ENCODE measurements at places on chromosomes 1 and 21. TPM values are rescaled to one million over a fixed set of nuclear protein-coding genes. Genes with fewer than 3 reads are reported as not detected.
A peak's percentile ranks its signal among the peaks of the same experiment; 100 is the strongest.

Gene CNIH3
- total RNA-seq = 0.21 TPM

GRCh38 chr1:215119719-215120365, 37.3 kb downstream of the KCNK2 start:
- no peaks in the 10 kb centered on the region for H3K27me3 ChIP-seq
- H3K27ac ChIP-seq = no peak overlapping the region
- DNase-seq = no peak

DNA sequence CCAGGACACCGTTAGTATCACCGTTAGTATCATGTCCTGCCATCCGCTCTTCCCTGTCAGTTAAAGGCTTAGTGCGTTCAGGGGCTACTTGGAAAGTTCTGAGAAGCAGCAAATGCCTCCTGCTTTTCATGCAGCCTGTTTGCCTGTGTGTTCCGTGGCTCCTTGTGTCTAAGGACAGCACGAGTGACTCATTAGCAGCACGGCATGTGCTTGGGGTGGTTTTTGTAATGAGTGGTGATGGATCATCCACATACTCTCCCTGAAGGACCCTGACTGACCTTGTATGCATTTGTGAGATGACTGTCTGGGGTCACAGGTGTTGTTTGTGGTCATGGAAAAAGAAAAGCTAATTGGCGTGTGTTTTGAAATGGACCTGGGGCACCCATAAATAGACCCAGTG, 221.9 kb downstream of the PBX1 start:
- no peak overlapping the region for H3K4me3 ChIP-seq
- peak overlapping the region; percentile 3 for H3K27ac ChIP-seq
- peaks cover 14% of the 10 kb centered on the region for H3K4me1 ChIP-seq
- H3K36me3 ChIP-seq = no peaks in the 10 kb centered on the region
- H3K27me3 ChIP-seq = no peaks in the 10 kb centered on the region
- no peak for DNase-seq

Gene TP73
- not detected for total RNA-seq

DNA sequence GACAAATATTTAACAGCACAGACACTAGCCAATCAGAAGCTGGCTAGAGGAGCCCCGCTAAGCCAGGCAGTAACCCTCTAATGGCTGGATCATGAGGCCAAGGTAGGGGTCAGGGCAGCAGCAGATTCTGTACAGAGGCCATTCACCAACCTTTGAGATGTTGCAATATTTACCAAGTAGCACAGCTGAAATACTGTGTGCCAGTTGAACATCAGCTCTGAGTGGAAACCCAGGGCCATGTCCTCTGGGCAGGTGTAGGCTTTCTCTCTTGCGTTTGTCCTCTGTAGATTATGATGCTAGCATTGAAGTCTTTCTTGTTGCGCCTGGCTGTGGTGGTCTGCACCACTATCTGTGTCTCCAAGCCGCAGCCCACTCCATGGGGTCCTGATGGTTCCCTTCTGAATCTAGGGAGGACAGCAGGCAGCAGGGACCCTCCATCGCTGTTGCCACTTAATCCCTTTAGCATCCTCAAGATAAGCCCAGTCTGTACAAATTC, 2.5 kb upstream of the COG2 start:
- peaks cover 25% of the 10 kb centered on the region for H3K4me1 ChIP-seq
- H3K27me3 ChIP-seq = no peaks in the 10 kb centered on the region
- H3K4me3 ChIP-seq = no peak overlapping the region
- DNase-seq = no peak
- H3K36me3 ChIP-seq = no peaks in the 10 kb centered on the region
- H3K27ac ChIP-seq = no peak overlapping the region

- H3K36me3 ChIP-seq = no peaks in the 10 kb centered on the region
- no peaks in the 10 kb centered on the region for H3K27me3 ChIP-seq
- H3K27ac ChIP-seq = no peak overlapping the region
- no peak overlapping the region for H3K4me3 ChIP-seq
Observed at GRCh38 chr1:46097149-46097472, 35.3 kb downstream of the PIK3R3 start.

- DNase-seq = no peak
- H3K4me3 ChIP-seq = no peak overlapping the region
- H3K36me3 ChIP-seq = no peaks in the 10 kb centered on the region
- H3K4me1 ChIP-seq = no peaks in the 10 kb centered on the region
- no peak overlapping the region for H3K27ac ChIP-seq
Observed at GRCh38 chr1:48236716-48237470, 14.4 kb downstream of the SLC5A9 start.

Gene HPCAL4
- total RNA-seq = not detected

Gene CFHR2
- total RNA-seq = not detected

GRCh38 chr1:94514095-94514727, 27.3 kb downstream of the F3 start:
- H3K36me3 ChIP-seq = no peaks in the 10 kb centered on the region
- no peak overlapping the region for H3K27ac ChIP-seq
- no peaks in the 10 kb centered on the region for H3K27me3 ChIP-seq
- H3K4me3 ChIP-seq = no peak overlapping the region
- DNase-seq = no peak

- H3K27me3 ChIP-seq = no peaks in the 10 kb centered on the region
- peak overlapping the region; percentile 93 for H3K4me3 ChIP-seq
- H3K36me3 ChIP-seq = peaks cover 40% of the 10 kb centered on the region
Observed at GRCh38 chr1:150578272-150579109, 919 bp downstream of the MCL1 start.

- no peak overlapping the region for H3K27ac ChIP-seq
- H3K4me3 ChIP-seq = no peak overlapping the region
- H3K36me3 ChIP-seq = no peaks in the 10 kb centered on the region
Observed at GRCh38 chr21:35840197-35840799, 220.0 kb downstream of the SETD4 start.

- DNase-seq = no peak
- H3K27me3 ChIP-seq = no peaks in the 10 kb centered on the region
- no peaks in the 10 kb centered on the region for H3K4me1 ChIP-seq
- H3K36me3 ChIP-seq = no peaks in the 10 kb centered on the region
- no peak overlapping the region for H3K27ac ChIP-seq
Observed at GRCh38 chr1:3678361-3679097, 26.2 kb downstream of the TP73 start.

DNA sequence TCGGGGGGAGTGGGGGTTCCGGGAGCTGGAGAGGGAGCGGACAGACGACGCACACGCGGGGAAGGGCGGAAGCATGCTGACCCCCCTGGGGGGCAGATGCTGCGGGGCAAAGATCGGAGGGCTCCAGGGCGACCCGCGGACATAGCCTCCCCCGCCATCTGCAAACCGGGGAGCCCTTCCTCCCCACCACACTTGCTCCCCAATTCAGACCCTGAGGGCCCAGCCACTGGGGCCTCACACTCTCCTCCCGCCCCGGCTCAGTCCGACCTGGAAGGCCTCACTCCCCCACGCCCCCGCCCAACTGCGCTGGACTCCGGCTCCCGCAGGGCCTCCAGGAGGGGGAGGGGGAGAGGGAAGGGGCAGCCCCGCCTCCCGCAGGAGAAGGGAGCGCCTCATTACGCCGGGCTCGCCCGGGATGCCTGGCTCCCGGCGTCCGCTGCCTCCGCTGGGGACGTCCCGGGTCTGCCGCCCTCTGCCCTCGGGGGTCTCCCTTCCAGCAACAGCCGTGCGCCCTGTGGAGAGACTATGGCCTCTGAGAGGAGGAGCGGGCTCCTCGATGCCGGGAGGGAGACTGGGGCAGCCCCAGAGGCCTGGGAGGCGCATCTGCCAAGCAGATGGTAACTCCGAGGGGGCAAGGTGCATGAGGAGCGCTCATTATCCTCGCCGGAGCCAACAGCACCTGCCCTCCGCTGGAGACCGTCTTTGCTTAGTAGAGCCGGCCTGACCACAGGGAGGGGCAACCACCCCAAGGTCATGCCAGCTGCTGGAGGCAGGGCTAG, 636 bp upstream of the CAMK2N1 start:
- H3K36me3 ChIP-seq = no peaks in the 10 kb centered on the region
- H3K27ac ChIP-seq = peak overlapping the region; percentile 69
- DNase-seq = no peak
- H3K27me3 ChIP-seq = no peaks in the 10 kb centered on the region

GRCh38 chr1:102970496-102971078, 137.7 kb downstream of the COL11A1 start:
- H3K27me3 ChIP-seq = no peaks in the 10 kb centered on the region
- no peaks in the 10 kb centered on the region for H3K36me3 ChIP-seq
- H3K4me3 ChIP-seq = no peak overlapping the region
- H3K27ac ChIP-seq = no peak overlapping the region

Gene BRINP3
- not detected for total RNA-seq

Gene SPATA21
- total RNA-seq = not detected

GRCh38 chr1:77732090-77732489, 27.6 kb downstream of the USP33 start:
- no peaks in the 10 kb centered on the region for H3K27me3 ChIP-seq
- H3K4me3 ChIP-seq = no peak overlapping the region
- no peak overlapping the region for H3K27ac ChIP-seq
- H3K36me3 ChIP-seq = peaks cover 19% of the 10 kb centered on the region
- no peak for DNase-seq

Gene CFAP126
- not detected for total RNA-seq

DNA sequence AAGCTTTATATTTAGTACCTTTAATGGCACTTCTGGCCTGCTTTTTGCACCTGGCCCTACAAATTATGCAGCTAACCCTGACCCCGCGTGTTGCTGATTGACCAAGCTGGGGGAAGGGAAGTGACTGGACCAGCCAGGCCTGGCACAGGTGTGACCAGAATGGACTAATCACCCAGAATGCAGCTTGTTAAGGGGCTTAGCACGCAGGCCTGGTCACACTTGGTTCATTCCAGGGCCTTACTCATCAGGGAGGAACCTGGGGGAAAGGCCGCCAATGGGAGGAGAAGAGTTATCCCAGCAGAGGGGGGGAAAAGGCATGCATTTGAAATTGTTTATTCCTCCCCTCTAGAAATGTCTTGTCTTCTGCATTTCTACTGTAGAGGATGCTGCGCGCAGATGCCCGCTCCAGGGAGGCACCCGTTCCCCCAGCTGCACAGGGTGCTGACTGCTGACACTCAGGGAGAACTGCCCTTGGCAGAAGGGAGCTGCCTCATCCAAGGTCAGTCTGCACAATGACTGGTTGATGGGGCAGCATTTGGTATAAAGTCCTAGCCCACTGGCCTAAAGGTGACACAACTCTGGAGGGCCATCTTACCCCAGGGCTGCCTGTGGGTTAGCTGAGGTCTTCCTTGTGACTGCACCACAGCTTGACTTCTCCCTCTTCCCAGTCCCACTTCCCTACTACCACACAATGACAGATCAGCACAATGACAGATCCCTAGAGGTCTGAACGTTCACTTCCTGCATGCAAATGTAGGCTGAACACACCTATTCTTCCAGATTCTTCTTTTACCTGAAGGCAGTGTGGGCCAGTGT, 29.0 kb downstream of the DHCR24 start:
- no peaks in the 10 kb centered on the region for H3K4me1 ChIP-seq
- H3K27me3 ChIP-seq = no peaks in the 10 kb centered on the region
- H3K4me3 ChIP-seq = no peak overlapping the region

DNA sequence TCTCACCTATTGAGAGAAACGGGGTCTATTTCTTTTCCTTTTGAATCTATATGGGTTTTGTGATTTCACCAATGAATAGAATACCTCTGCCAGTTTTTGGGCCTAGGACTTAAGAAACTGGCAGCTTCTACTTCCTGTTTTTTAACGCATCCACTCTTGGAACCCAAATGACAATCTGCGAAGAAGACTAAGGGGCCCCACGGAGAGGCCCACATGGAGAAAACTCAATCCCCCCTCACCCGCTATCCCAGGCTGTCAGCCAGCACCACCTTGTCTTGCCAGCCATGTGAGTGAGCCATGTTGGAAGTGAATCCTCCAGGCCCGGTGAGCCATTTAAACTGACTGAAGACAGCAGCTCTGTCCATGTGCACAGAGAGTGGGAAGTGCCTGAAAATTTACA, 3.6 kb upstream of the HENMT1 start:
- H3K4me1 ChIP-seq = peaks cover 6% of the 10 kb centered on the region
- no peaks in the 10 kb centered on the region for H3K27me3 ChIP-seq
- H3K36me3 ChIP-seq = no peaks in the 10 kb centered on the region
- DNase-seq = no peak
- no peak overlapping the region for H3K27ac ChIP-seq

DNA sequence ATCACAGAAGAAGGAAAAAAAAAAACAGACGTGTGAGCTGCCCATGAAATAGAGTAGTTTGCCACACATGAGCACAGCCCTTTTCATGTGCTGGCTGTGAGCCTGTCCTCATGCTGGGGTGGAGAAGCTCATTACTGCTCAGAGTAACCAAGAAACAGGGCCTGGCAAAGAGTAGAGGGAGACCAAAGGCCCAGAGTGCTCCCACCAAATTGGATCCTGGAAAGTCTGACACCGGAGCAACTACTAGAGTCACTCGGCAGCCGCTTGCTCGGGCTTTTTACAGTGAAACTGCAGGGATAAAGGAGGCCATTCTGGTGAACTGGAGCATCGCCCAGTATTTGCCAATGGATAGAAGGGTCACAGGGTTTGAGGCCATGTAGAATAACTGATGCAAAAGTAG, 64.4 kb upstream of the BARHL2 start:
- no peaks in the 10 kb centered on the region for H3K4me1 ChIP-seq
- no peak overlapping the region for H3K4me3 ChIP-seq
- H3K27ac ChIP-seq = no peak overlapping the region
- no peaks in the 10 kb centered on the region for H3K36me3 ChIP-seq
- no peak for DNase-seq

DNA sequence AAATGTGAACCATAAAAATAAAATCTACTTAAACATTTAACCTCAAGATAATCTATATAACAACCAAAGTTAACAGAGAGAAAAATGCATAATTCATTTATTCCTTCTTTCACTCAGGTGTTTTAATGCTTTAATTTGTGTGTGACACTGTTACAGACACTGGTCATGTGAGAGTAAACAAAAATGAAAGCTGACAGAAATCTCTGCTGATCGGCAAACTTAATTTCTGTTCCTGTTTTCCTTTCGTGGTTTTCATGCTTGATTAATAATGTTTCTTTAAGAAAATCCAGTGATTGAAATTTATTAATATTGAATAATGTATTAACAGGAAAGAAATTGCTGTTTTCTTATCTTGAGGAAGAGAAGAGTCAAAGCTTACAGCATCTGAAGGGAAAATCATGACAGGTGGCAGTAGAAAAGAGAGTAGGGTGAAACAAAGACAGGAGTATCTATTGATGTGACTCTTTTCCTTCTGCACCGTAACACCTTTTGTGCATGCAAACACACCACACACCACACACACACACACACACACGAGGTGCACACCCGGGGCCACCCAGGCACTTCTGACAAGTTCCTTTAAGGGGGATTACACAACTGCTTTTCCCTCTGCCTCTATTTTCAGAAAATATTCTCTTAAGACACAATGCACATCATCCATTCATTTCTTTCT, 1.6 kb downstream of the OR2AK2 start:
- no peaks in the 10 kb centered on the region for H3K4me1 ChIP-seq
- H3K27ac ChIP-seq = no peak overlapping the region
- no peak for DNase-seq
- H3K36me3 ChIP-seq = no peaks in the 10 kb centered on the region

- H3K36me3 ChIP-seq = no peaks in the 10 kb centered on the region
- H3K27ac ChIP-seq = no peak overlapping the region
- H3K27me3 ChIP-seq = no peaks in the 10 kb centered on the region
- no peak for DNase-seq
- H3K4me3 ChIP-seq = no peak overlapping the region
Observed at GRCh38 chr1:202656951-202657646, 53.2 kb downstream of the SYT2 start.

- H3K36me3 ChIP-seq = no peaks in the 10 kb centered on the region
- H3K4me3 ChIP-seq = peak overlapping the region; percentile 44
- H3K27ac ChIP-seq = no peak overlapping the region
- no peaks in the 10 kb centered on the region for H3K4me1 ChIP-seq
- H3K27me3 ChIP-seq = peaks cover 3% of the 10 kb centered on the region
Observed at GRCh38 chr21:36747041-36747814, 48.3 kb downstream of the SIM2 start.

Gene FAM72A
- total RNA-seq = 4.9 TPM
